ENCODE measurements at places on chromosomes 13 and 19.

DNA sequence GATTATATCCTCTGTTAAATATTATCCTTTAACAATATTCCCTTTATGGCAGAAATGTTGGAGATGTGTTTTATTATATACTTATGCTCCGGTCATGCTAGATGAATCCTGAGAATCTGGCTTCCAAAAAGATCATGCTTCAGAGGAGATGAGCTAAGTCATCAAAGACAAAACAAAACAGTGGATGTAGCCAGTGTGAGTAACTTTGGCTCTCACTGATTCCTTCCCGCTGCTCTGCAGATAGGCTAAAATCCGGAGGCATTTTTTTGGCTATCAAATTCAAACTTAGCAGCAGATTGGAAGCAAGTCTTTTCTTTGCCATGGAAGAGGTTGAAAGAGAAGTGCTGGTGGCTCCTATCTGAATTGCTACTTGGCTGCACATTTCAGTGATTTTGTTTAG lies 295.9 kb downstream of the GPC6 start:
- no peak for DNase-seq

GRCh38 chr19:17599780-17600179 lies 44.3 kb downstream of the COLGALT1 start:
- no peak for DNase-seq

GRCh38 chr13:100671389-100672182 lies 3.0 kb downstream of the TMTC4 start:
- DNase-seq = peak; percentile 85

DNA sequence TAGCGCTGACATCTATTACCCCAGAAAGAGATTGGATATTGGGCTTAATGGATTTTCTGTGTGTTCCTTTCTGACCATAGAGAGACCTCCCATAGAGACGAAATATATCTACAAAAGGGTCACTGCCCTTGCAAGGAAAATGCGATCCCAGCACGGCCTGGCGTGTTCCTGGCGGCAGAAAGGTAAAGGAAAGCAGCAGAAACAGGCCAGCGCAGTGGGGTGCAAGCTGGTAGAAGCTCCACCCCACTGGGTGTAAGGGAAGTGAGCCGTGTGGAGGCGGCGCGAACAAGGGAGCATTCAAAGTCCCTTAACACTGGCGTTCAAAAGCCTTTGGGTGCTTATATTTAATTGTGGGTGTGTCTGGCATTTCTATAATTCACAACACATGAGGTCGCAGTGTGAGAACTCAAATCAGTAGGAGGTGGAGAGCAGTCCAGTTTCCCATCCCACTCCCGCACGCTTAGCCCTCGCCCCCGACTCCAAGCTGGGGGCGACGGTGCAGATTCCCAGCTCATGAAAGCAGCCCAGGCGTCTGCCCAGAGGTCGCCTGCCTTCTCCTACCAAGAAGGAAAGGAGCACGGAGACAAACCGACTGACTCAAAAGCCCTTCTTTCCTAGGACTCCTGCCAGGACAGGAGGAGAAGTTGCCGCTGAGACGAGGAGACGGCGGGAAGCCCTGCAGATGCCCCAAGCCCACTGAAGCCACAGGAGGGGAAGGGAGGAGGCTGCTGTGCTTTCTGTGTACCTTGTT lies 478.4 kb downstream of the FOXO1 start:
- no peak for DNase-seq

GRCh38 chr13:112001571-112001970 lies 65.4 kb upstream of the SOX1 start:
- DNase-seq = no peak

DNA sequence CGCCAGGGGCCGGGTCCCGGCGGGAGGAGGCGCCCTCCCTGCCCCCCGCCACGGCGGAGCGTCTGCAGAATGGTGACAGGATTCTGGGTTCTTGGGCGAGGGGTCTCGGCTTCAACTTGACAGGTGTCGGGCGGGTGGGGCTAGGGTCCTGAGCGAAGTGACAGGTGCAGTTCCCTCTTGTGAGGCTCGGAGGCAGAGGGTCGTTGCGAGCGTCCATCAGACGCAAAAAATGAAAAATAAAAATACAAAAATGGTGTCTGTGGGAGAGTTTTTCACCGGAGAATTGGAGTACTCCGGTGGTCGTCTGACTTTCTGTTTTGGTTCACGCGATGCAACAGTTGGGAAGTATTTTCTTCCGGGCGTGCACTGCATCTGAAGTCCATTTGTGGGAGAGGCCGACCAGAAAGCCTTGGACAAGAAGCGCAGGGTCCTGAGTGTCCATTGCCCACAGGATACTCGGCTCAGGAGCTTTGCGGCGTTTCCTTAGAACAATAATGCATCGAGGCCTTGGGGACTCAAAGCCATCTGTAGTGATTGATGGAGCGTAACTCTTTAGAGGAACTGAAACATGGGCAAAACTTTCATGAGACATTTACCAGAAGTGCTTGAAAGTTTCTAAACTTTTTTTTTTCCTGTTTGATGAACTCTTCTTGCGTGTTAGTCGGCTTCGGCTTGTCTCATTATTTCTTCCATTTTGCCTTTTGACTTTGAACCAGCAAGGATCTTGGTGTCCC lies 759 bp downstream of the RB1 start:
- DNase-seq = no peak
